Stimulated activated CD8-positive, alpha-beta memory T cell treated with anti-CD3 and anti-CD28 coated beads, Interleukin-2, amount 100 ng/mL, for 48 hours (primary cell): ENCODE measurements at places on chromosomes 2 and 18.
A peak's percentile ranks its signal among the peaks of the same experiment; 100 is the strongest.

DNA sequence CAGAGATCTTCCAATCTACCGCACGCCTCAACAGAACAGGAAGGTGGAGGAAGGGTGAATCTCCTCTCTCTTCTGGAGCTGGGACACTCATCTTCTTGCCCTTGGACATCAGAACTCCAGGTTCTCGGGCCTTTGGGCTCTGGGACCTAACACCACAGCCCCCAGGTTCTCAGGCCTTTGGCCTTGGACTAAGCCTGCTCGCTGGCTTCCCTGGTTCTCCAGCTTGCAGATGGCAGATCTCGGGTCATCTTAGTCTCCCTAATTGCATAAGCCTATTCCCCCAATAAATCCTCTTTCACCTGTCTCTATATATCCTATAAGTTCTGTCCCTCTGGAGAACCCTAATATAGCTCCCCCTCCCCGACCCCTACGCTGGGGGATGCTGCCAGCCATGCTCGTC is 14.8 kb downstream of the HS6ST1 start:
- no peak for DNase-seq

GRCh38 chr2:54560146-54560881 is 104.2 kb downstream of the SPTBN1 start:
- DNase-seq = no peak

GRCh38 chr18:70295192-70296188 is 6.6 kb downstream of the SOCS6 start:
- no peak for DNase-seq

DNA sequence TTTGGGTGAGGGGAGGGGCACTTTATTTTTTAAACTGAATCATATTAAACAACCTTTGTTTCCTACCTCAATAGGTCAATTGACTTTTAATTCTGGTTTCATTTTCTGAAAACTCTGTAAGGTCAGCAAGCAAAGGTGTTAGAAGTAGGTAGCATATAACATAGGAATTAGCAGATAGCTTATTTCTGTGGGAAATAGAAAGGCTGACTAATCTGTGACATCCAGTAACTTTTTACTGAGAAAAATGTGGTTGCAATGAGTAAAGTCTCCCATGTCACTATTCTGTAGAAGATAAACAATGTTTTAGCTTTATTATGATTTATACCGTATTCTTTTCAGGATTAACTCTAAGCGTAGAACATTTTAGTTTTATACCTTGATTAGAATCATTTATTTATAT is 240.4 kb downstream of the PLCL1 start:
- DNase-seq = no peak

GRCh38 chr18:55906536-55906935 is 318.5 kb upstream of the TCF4 start:
- DNase-seq = no peak

- DNase-seq = no peak
Measured at GRCh38 chr2:181183878-181184542, 203.6 kb downstream of the UBE2E3 start.

DNA sequence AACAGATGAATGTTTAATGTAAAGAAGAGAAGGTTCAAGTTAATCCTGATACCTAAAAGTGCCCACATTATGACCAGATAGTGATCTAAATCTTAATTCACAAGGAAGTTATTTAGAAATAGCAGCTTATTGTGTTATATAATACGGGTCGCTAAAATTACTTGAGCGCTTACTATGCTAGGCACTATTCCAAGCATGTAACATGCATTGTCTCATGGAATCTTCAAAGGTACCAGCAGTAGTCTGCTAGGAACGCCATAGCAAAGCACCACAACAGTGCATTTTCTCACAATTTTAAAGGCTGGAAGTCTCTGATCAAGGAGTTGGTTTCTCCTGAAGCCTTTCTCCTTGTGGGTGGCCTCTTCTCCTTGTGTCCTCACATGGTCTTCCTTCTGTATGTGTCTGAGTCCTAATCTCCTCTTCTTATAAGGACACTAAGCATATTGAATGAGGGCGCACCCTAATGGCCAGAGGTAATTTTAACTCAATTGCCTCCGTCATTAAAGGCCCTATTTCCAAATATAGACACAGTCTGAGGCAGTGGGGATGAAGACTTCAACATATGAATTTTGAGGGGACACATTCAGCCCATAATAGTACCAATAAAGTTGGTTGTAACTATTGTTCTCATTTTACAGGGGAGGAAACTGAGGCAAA is 118.4 kb downstream of the LRRC30 start:
- no peak for DNase-seq

- DNase-seq = no peak
Measured at GRCh38 chr2:69203166-69203985, 183.7 kb downstream of the GFPT1 start.

GRCh38 chr2:193505620-193506019 is 1310.9 kb upstream of the TMEFF2 start:
- no peak for DNase-seq

- DNase-seq = no peak
Measured at GRCh38 chr2:135168204-135168856, 116.2 kb downstream of the RAB3GAP1 start.

DNA sequence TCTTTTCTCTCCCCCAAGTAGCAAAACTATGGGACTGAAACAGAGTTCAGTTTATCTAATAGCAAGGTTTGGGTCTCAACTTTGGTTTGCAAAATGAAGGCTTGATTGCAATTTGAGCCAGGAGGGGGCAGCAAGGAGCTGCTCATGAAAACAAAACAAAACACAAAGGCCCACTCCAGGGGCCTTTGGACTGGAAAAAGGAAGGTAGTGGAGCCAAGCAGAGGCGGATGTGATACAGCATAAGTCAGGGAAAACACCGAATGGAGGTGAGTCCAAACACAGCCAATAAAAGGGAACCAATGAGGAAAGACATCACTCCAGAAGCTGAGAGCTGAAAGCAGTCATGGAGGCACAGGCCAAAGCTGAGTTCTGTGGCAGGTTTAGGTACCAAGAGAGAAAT is 799.7 kb upstream of the ACVR2A start:
- DNase-seq = peak; percentile 5

DNA sequence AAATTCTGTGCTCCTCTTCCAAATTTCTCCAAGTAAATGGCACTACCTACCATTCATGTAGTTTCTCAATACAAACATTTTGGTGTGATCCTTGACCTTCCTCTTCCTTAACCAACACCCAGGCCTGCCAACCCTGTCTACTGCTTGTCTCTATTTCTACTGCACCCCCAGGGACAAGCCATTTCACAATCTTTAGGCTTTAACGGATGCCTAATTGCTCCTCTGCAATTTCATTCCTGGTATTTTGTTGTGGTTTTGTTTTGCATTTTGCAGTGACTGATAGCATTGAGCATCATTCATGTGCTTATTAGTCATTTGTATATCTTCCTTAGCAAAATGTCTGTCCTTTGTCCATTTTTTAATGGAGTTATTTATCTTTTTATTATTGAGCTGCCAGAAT is 10.0 kb downstream of the FAP start:
- DNase-seq = no peak

GRCh38 chr2:68637047-68637446 is 6.3 kb upstream of the PROKR1 start:
- no peak for DNase-seq

DNA sequence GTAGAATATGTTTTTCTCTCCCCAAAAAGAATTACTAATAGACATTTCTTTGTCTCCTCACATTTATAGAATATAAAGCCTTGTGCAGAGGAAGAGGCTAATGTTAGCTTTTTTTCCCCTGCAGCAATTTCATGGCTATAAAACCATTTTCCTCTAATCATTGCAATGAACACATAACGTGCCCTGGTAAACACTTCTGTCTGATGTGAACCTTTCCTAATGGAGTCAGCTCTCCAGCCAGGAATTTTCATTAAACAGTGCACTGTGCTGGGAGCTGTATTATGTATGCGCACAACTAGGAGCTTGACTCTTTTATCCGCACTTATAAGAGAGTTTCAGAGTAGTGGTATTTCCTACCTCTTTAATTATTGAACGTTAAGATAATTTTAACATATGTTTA is 63.9 kb upstream of the SPATS2L start:
- DNase-seq = no peak

- no peak for DNase-seq
Measured at GRCh38 chr18:11175266-11175979, 26.1 kb upstream of the PIEZO2 start.

DNA sequence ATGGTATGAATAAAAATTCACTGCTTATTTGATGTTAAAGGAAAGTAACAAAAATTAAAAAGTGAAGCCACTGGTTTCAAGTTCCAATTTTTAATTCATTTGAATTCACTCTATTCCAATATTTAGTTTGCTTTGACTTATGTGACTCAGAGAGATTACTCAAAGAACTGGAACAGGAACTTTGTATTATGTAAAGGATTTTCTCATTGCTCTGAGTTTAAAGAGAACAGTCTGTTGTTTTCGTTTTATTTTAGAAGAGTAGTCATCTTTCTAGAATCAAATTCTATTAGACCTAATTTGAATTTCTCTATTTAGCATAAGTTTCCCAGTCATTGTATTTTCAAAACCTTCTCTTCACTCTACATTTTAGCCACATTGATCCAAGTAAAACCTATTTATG is 300.1 kb upstream of the SLC8A1 start:
- no peak for DNase-seq

- DNase-seq = no peak
Measured at GRCh38 chr2:190355968-190356644, 12.7 kb downstream of the INPP1 start.

DNA sequence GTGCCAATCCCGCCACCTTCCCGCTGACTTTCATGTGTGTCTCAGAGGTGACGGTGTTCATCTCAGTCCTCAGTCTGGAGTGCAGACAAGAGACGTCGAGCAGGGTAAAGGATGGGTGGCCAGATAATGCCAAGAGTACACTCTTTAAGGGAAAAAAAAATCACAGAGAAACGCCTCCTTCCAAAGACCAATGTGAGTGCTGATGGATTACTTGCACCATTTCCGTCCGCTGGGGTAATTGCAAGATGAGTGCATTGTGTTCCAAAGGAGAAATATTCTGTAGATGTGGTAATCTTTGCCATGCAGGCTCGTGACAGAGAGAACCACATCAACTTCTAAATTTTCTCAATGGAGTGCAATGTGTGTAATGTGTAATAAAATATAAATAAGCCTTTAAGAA is 81.0 kb downstream of the KLHL29 start:
- DNase-seq = no peak

DNA sequence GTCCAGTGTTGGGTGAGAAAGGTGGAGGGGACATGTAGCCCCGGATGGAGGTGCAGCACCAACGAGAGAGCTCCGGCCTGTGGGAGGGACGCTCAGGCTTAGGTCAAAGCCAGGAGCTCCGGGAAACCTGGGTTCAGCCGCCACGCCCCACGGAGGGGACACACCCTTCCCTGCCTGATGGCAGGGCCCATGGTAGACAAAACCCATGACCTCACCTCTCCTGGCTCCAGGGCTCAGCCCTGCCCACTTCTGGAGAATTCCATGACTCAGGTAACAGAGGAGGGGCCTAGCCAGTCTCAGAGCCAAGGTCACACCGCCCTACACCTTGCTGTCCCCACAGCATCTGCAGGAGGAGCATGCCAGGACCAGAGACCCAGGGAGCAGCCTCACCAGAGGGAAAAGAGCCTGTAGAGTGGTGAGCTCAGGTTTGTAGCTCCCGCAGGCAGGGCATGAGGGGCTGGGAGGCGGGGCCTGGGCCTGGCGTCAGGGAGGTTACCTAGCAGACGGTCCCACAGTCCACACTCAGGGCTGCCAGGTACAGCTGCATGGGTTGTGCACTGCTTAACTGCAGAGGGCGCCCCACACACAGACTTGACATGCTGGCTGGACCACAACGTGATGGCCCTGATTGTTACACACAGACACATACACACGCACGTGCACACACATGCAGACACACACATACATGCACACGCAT is 70.8 kb upstream of the SMAD7 start:
- peak; percentile 54 for DNase-seq

DNA sequence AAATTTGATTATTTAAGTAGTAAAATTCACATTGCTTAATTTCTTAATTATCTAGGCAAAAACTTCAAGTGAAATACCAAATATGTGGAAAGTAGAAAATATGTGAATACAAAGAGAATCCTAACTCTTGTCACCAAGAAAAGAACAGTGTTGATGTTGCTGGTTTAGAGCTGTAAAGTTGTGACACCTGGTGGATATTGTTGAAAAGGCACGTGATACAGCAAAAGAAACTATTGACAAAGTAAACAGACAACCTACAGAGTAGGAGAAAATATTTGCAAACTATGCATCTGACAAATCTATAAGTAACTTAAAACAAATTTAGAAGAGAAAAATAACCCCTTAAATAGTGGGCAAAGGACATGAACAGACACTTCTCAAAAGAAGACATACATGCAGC is 25.6 kb upstream of the ZC3H15 start:
- DNase-seq = no peak

DNA sequence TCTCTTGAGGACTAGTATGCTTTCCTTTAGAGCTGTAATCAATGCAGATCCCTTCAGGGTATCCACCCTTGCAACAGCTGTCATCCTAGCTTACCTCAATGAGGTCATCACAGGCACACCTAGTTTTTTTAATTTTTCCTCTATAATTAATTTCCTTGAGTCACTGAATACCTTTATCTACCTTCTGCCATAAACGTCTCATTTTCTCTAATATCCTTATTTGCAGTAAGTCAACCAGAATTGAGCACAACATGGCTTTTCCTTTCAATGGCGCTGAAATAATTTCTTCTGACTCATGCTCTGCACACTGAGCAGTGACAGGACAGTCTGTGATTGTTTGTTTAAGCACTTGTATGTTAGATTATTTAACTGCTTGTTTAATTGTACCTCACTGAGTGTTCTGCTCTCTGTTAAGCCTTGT is 49.4 kb downstream of the ETAA1 start:
- DNase-seq = no peak

DNA sequence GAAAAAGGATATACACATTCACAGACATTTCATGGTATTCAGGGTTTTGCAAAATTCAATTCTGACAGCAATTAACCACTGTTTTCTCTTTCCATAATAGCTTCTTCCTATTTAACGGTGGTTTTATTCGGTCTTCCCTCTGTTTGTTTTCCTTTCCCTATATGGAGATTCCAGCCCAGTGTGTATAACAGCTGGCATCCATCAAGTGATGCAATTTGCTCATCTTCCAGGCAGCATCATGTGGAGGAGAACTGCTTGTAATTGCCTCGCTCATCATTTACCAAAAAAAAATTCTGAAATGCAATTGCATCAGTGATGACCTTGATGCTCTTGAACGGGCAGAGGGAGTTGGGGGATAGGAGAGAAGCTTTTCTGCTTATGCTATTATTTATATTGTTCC is 165.9 kb upstream of the PGAP1 start:
- DNase-seq = no peak
